ENCODE measurements at places on chromosomes 12 and 14.

- DNase-seq = peak; percentile 48
These were observed at the start of gene POLE2 for GRCh38 chr14:49687942-49688700. Gene POLE2 (minus strand): TSS chr14:49688214. CDS start chr14:49688203, 11 bp downstream.

DNA sequence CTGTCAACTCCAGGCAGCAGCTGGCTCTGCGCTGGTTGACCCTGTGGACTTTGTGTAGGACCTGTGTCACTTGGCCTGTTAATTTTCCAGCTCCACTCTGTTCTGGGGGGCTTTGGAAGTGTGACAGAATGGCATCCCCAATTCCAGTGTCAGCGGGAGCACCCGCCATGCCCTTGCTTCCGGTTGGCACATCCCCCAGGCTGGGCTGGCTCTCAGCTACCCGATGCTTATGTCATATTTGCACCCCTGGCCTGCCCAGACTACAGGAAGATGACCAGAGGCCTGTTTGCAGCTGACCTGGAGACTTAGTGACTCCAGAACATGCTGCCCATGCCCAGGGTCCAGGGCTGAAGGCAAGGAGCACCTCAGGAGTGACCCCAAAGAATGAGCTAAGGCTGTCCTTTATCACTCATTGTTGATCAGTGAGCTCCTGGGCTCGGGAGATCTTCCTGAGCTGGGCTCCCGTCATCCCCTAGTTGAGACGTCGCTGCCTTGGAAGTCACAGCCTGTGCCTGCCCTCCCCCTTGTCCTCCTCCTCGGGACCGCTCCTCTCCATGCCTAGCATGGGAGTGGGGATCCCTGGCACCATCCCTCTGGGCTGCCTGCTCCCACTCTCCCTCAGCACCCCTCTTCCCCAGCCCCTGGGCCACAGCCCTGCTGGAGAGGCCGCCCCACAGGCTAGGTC, 163.4 kb upstream of the RTL1 start:
- no peak for DNase-seq

DNA sequence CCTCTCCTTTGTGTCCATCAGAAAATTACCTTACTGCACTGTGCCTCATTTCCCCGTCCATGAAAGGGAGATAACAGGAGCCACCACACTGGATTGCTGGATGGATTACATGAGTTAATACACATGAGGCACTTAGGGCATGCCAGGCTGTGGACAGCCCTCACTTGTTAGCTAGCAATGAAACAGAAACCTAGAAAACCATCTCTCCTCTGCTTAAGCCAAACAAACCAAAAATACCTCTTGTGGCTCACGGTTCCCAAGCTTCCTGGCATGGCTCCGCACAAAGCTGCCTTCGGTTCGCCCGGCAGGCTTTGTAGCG, 660 bp upstream of the HCFC2 start:
- no peak for DNase-seq

DNA sequence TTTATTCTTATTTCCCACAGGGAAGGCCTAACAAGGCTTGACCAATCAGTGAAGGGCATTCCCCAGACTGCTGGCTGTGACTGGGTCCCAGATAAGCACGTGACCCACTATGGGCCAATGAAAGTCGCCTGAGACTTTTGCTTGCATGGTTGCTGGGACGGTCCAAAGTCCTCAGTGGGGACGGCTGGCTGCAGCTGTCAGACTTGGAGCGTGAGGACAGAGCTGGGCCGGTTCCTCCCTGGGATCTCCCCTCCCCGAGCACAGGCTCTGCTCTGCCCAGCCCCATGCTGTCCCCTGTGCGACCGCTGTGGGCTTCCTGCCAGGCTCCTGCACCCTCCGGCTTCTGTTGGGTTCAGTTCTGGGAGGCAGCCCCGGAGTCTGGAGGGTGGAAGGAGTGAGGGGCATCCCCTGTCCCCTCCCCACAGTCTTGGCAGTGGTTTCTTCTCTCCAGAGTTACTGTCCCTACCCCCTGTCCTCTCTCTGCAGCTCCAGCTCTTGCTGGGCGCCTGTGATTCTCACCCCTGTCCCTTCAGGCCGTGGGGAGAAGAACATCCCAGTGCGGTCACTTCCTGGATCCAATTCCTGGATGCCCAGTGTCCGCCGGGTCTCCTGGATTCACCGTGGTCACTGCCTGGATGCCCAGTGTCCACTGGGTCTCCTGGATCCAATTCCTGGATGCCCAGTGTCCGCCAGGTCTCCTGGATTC, 50.1 kb downstream of the GALNT9 start:
- no peak for DNase-seq

- no peak for DNase-seq
These were observed 385.6 kb downstream of the GRIN2B start for GRCh38 chr12:13595536-13596443.

GRCh38 chr12:54383041-54383609, 1.4 kb downstream of the ZNF385A start:
- DNase-seq = no peak

- DNase-seq = no peak
These were observed 13.7 kb upstream of the OR6J1 start for GRCh38 chr14:22657861-22658260.

DNA sequence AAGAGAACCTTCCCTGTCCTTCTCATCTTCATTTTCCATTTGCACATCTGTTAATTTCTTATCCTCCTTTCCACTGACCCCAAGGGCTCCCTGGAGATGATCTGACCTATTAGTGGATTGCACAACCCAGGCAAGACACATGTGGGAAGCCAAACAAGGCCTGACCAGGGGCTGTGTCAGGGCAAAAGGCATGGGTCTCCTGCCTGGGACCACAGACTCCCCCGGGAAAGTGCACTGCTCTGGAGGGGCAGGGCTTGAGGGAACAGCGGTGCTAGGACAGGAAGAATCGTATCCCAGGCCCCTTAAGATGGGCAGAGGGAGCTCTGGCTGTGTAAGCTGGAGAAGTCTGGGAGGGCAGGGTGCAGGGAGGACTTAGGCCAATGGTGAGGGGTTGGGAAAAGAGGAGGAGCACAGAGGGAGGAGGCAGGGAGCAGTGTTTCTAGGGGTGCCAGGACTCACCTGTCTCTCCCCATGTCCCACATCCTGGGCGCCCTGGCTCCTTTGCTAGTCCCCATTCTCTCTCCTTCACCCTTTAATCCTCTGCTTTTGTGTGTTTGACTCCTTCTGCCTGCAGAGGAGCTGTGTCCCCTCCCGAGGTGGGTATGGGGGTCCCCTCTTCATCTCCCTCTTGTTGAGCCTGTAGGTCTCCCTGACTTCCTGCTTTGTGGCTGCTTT, 25.3 kb downstream of the PLEKHG3 start:
- DNase-seq = no peak

- no peak for DNase-seq
These were observed 367 bp downstream of the GALNT16 start for GRCh38 chr14:69260190-69260860.

DNA sequence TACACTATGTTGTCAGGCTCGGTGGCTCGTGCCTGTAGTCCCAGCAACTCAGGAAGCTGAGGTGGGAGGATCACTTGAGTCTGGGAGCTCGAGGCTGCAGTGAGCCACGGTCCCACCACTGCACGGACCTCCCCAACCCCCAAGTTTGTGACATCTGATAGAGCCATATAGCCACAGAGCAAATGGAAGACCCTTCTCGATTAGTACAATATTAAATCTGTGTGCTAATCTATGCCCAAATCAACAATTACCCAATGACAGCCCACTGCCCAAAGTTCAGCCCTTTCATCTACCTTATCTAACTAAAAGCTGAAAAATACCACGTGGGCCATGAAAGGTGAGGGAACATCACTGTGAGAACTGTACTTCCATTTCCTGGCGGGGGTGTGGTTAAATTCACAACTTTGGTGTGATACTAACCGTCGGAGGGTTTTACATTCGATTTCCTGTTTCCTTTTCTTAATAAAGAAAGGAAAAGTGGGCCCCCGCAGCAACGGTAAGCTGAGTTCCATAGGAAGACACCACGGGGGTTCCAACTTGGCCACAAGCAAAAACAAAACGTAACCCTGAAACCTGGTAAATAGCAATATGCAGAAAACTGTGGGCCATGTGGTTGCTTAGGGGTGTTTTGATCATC, 31.2 kb upstream of the FOS start:
- DNase-seq = no peak

GRCh38 chr12:89928467-89928866, 219.8 kb upstream of the ATP2B1 start:
- DNase-seq = no peak

DNA sequence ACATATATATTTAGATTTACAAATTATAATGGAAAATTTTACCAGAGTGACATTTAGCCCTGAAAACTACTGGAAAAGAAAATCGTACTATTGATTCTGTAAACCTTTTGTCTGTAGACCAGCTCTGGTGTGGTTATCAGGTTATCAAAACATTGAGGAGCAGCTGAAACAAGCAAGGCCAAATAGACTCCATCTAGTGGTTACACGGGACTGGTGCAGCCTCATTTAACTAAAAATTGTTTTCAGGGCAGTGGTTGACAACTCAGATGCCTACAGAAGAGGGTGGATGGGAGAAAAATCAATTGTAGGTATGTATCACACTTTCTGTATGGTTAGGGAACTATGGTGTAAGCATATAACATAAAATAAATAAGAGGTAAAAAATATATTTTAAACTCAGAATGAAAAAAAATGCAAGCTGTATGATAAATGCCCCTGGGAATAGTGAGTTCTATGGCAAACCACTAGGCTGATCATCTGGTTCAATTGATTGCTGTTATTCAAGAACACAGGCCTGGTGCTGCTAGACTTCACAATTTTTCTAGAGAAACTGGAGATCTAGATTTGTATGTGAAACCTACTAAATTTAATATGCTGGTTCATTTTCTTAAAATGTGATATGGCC, 51.2 kb downstream of the ACSS3 start:
- DNase-seq = peak; percentile 2

- DNase-seq = no peak
These were observed 29.2 kb downstream of the ITPK1 start for GRCh38 chr14:93086441-93087055.

- no peak for DNase-seq
These were observed 267.1 kb upstream of the FOXN3 start for GRCh38 chr14:89684139-89684538.

GRCh38 chr14:75673345-75674035, 12.4 kb downstream of the TTLL5 start:
- no peak for DNase-seq

DNA sequence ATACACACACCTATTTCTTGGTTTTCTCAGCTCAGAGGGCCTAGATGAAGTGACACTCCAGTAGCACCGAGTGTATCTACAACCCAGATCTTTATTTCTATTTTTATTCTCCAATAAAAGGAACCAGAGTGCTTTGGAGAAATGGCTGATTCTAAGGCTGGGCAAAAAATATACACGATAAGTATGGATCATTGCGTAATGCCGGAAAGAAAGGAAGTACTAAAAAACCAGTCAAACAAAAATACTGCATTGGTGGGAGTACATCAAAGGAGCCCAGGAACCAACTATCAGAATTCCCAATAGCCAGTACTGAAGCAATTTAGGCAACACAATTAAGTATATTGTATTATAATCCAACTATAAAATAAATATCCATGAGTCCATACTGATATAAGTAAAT, 400.9 kb upstream of the CCDC196 start:
- no peak for DNase-seq

DNA sequence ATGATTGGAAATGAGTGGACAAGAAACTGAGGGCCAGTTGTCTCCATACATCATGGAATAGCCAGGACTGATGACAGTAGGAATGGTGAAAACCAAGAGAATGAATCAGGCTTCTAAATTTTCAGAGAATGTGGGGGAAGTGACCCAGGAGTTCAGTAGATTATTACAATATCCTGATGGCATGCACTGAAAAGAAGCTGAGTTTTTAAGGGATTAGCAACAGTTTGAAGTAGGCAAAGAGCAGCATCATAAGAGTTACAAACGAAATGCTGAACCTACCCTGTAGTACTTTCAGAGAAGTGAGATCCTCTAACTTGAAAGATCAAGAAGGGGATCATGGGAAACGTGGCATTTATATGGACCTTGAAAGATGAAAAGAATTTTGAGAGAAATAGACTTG, 13.2 kb downstream of the SLC2A14 start:
- no peak for DNase-seq

DNA sequence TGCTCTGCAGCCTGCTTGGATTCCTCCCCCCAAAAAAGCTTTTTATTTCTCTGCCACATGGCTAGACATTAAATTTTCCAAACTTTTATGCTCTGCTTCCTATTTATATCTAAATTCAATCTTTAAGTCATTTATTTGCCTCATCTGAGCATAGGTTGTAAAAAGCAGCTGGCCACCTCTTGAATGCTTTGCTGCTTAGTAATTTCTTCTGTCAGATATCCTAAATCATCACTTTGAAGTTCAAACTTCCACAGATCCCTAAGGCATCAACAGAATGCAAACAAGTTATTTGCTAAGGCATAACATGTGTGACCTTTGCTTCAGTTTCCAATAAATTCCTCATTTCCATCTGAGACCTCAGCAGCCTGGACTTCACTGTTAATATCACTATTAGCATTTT, 209.6 kb downstream of the FSCB start:
- DNase-seq = no peak

DNA sequence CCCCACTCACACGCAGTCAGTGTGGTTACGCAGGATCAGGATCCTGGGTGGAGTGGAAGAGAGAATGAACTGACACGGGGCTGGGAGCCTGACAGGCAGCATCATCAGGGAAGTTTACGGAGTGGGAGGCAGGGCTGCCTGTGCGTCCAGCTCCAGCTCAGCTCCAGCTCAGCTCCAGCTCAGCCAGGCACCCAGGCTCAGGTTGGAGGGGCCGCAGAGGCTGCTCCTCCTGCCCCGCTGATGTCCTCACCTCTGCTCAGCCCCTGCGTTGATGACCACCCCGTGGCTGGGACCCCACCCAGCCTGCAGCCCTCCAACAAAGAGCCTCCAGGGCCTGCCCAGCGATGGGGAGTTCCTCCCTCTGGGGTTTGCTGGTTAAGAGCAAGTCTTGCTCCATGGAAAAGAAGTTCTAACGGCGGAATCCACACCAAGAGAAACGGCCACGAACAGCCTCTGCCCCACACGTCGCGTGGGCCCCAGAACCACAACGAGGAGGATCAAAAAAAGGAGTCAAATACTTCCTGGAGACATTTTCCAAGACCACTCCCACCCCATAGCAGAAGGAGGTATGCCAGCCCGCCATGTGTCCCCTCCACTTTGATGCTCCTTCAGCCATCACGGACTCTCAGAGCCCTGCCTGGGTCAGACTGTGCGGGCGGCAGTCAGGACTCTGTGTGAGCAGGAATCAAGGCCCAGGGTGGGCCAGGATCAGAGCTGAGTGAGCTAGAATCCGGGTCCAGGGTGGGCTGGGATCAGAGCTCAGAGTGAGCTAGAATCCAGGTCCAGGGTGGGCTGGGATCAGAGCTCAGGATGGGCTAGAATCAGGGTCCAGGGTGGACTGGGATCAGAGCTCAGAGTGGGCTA, 17.7 kb upstream of the C14orf180 start:
- DNase-seq = no peak

- DNase-seq = no peak
These were observed 290.8 kb downstream of the PRKD1 start for GRCh38 chr14:29636870-29637269.

GRCh38 chr12:123833830-123834229, 71.7 kb downstream of the DNAH10 start:
- DNase-seq = no peak
